Bronchial smooth muscle cell (primary cell): ENCODE measurements at places on chromosomes 16 and 17. TPM values are rescaled to one million over a fixed set of nuclear protein-coding genes. Genes with fewer than 3 reads are reported as not detected.

CCP110 gene
- total RNA-seq: 6.9 and 8.0 TPM in 2 replicates

TMEM235 gene
- total RNA-seq: 0.16 TPM in 1 of 2 replicates, not detected in the other

ABCA8 gene
- 78.8 and 139 TPM in 2 replicates for total RNA-seq

EVI2A gene
- total RNA-seq: 2.4 and 3.8 TPM in 2 replicates
